ENCODE measurements at places on chromosomes 11 and 22.

- no peak for DNase-seq
These were observed 216.3 kb upstream of the SYN3 start for GRCh38 chr22:33274214-33275072.

DNA sequence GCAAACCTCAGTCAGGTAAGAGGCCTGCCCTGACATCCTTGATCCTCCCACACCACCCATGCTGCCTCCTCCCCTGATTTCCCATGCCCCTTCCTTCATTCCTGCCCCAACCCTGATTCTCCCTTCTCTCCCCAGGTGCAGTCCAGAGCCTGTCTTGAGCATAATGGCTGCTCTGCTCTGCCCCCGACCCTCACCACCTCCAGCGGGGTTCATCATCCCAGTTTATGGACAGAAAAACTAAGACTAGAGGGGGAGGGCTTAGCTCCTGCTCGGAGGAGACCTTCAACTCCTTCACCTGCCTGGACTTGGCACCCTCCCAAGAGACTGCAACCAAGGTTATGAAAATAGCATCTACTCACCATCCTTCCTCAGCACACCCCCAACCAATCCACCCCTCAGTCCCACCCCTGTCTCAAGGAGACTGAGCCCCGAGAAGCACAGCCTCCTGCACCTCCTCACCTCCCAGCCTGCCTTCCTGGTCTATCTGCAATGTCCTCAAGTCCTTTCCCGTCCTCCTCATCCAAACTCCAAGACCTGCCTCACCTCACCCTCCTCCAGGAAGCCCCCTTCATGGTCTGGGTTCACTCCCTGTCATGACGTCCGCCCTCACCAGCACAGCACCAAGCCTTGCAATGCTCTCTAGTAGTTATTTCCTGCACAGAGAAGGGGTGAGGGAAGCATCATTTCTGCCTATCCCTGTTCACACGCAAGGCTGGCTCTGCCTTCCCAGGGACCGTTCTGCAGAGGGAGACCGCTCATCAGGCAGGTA is 103.1 kb downstream of the PDE2A start:
- no peak for DNase-seq

DNA sequence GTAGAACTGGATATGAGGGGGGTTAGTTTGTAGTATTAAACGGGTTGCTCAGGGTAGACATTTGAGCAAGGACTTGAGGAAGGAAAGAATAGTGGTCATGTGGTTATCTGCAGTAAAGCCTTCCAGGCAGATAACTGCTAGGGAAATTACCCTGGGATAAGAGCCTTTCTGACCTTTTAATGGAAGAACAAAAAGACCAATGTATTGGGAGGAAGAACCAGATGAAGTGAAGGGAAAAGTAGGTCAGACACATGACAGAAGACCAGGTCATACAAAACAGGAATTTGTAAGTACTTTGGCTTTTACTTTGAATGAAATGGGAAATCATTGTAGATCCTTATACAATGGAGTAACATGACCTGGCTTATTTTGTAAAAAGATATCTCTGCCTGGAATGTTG is 241.9 kb upstream of the CTSC start:
- DNase-seq, result no peak

- no peak for DNase-seq
These were observed 97.2 kb upstream of the CEP126 start for GRCh38 chr11:101817581-101817980.

- no peak for DNase-seq
These were observed 318.7 kb downstream of the BUD13 start for GRCh38 chr11:116454020-116454645.
